ENCODE measurements at places on chromosomes 11 and 22. TPM values are rescaled to one million over a fixed set of nuclear protein-coding genes. Genes with fewer than 3 reads are reported as not detected.

GRCh38 chr11:10314199-10315072 lies 9.6 kb downstream of the ADM start:
- no peak overlapping the region for H3K27ac ChIP-seq
- no peak for DNase-seq
- H3K4me1 ChIP-seq, result peaks cover 2% of the 10 kb centered on the region

- no peak overlapping the region for H3K27ac ChIP-seq
- no peaks in the 10 kb centered on the region for H3K36me3 ChIP-seq
- H3K27me3 ChIP-seq, result peaks cover 3% of the 10 kb centered on the region
- H3K4me3 ChIP-seq, result no peak overlapping the region
- DNase-seq, result no peak
Measured at GRCh38 chr11:44747316-44747715, 20.6 kb downstream of the TSPAN18 start.

GRCh38 chr11:126140201-126140925 lies 71.1 kb downstream of the RPUSD4 start:
- H3K36me3 ChIP-seq, result no peaks in the 10 kb centered on the region
- no peak for DNase-seq
- peaks cover 5% of the 10 kb centered on the region for H3K27me3 ChIP-seq
- H3K27ac ChIP-seq, result no peak overlapping the region
- H3K4me1 ChIP-seq, result peaks cover 6% of the 10 kb centered on the region

- H3K27ac ChIP-seq, result no peak overlapping the region
- no peaks in the 10 kb centered on the region for H3K4me1 ChIP-seq
- peaks cover 3% of the 10 kb centered on the region for H3K27me3 ChIP-seq
- DNase-seq, result peak; percentile 2
- H3K4me3 ChIP-seq, result no peak overlapping the region
Measured at GRCh38 chr11:69940246-69940610, 121.0 kb upstream of the FGF3 start.

DNA sequence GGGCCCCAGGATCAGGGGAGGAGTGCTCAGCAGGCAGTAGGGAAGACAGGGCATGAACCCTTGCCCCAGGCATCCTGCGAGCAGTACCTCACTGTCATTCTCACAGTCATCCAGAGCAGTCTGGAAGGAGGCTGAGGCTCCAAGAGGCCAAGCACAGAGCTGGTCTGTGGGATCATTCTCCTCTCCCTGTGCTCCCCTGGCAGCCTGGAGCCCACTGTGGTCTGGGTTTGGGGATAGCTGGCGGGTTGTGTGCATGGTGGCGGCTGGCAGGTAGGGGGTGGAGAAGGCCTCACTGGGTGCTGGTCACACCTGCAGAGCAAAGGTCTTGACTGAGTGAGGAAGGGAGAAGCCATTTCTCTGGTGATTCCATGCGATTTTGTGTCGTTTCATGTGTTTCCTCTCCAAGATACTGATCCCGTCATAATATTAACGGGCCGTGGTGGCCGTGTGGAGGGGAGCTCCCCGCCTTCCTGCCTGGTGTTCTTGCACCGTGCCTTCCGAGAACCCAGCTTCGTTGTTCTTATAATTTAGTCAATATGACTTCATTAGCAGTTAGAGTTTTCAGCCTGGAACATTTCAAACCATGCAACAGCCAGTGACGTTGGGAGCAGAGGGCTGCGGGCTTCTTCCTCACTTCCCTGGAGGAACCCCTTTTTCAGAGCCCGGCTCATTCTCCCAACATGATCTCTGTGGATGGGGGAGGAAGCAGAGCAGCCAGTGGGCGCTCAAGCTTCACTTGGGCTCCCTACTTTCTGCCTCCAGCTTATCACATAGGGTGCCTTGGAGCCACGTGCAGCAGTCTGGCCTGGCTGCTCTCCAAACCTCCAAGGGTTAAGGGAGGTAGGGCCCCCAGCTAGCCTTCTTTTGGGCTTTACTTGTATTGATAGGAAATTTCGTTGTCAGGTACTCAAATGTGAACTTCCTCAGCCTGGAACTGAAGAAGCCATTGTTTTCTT lies 20.8 kb upstream of the ADORA2A start:
- H3K36me3 ChIP-seq, result peaks cover 12% of the 10 kb centered on the region
- H3K27ac ChIP-seq, result no peak overlapping the region
- DNase-seq, result no peak
- no peak overlapping the region for H3K4me3 ChIP-seq
- H3K27me3 ChIP-seq, result peaks cover 8% of the 10 kb centered on the region

DNA sequence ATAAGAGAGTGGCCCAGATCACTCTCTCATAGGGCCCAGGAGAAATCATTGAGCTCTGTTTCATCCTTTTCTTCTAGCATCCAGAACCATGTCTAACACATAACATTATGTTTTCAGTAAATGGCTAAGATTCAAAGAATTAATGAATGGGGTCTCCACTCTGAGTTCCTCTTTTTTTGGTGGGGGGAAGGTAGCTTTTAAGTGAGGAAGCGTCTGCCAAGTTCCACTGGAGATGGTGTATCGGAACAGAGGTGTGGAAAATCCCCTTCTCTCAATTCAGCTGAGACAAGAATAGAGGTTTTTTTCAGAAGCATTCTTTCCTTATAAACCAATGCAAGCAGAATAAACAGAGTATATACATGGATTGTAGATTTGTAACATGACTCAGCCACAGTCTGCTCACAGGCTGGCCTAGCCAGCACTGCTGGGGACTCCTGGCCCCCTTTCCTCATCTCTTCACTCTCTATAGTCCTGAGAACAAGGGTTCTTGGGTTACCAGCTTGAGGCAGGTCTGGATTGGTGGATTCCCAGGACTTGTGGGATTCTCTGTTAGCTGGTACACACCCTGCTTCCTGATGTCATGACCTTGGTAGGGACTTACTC lies 97.2 kb downstream of the TRAF6 start:
- no peak for DNase-seq
- peaks cover 4% of the 10 kb centered on the region for H3K4me1 ChIP-seq
- no peak overlapping the region for H3K4me3 ChIP-seq

PRRG4 gene
- total RNA-seq, result 0.10 TPM

MMP8 gene
- total RNA-seq, result not detected

CAVIN3 gene
- 5.9 TPM for total RNA-seq

EFCAB6 gene
- 0.96 TPM for total RNA-seq

KDM4D gene
- 1.3 TPM for total RNA-seq
